ENCODE measurements at places on chromosomes 7 and 10.

DNA sequence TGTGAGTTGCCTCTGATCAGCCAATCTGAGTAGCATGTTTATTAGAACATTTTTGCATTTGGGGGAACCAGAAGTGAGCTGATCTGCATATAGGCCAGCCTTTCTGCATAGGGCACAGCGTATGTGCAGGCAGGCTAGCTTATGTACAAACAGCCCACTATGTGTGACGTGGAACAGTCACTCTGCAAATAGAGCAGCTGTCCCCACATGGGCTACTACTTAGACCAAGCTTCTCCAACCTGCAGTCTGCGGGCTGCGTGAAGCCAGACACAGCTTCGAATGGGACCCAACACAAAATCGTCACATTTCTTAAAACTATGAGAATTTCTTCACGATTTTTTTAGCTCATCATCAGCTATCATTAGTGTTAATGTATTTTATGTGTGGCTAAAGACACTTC, 134.1 kb upstream of the FAM20C start:
- DNase-seq = no peak

DNA sequence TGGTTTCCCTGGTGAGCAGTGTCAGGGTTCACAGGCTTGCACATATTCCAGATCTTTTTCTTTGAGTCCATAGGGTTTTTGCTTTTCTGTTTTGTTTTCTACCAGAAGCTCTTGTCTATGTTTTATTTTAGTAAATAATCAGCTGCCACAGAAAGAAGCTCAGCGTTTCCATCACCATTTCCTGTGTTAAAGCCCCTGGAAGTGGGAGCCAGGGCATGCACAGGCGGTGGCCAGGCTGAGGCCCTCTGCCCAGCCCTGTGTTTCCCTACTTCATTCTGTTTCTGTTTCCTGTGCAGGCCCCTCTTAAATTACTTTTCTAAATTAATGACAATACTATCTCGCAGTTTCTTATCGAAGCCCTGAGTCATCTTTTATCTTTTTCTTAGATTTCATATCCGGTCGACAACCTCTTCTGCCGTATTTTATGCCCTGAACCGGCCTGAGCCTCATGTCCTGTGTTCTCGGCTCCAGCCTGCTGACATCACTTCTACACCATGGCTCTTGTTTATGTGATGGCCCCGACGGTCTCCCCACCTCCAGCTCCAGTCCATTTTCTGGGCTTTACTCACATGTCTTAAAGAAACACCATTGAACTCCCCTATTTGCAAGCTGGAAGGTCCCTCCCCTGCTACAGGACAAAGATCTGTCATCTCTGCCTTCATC, 442.2 kb downstream of the TCERG1L start:
- no peak for DNase-seq

DNA sequence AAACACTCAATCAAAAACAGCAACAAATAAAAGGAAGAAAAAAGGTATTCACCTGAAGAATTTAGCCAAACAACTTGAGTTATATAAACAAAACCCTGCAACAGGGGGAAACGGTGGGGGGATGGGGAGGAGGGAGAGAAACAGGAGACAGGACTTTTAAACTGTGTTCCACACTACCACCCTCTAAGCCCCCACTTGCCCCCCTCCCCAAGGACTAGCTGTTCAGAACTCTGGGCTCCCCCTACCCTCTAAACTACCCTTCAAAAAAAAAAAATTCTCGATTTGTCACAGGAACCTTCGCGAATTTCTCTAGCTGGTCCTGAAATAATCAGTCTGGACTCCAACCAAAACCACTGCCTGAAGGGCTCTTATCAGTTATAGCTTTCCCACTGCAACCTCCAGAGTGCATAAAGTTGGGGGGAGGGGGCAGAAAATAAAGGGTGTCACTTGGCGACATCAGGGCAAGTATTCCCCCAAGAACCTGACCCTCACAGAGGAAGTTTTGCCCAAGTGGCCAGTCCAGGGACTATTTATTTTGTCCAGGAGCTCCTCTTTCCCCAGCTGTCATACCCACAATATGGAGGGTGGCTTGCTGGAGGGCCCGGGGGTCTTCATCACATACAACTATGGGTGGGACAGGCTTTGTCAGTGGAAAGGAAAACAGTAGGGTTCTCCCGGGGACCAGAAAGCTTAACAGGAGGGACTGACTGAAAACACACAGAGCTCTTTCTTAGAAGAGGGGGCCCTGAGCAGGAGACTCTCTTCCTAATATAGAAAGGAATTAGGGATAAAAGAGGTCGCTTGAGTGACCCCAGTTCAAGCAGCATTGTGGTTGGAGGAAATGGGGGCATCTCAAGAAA, 1.3 kb downstream of the UBE2H start:
- DNase-seq = no peak

GRCh38 chr7:69814421-69814962, 216.2 kb downstream of the AUTS2 start:
- DNase-seq = no peak

DNA sequence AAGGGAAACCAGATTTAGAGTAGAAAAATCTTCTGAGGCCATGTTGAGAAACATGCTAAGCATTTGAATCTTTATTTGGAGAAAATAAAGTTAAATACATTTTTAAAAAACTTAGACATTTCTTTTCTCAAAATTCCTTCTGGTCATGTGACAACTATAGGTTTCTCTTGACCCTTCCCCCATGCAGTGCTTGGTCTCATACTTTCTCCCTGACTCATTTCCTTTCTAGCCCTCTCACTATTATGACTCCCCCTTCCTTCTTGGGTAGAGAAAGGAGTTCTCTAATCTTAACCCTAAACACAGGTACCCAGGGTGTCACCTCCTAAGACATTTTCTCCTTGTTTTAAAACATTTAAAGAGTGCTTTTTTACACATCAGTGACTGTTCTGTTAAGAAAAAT, 179.5 kb upstream of the TMEM106B start:
- no peak for DNase-seq

DNA sequence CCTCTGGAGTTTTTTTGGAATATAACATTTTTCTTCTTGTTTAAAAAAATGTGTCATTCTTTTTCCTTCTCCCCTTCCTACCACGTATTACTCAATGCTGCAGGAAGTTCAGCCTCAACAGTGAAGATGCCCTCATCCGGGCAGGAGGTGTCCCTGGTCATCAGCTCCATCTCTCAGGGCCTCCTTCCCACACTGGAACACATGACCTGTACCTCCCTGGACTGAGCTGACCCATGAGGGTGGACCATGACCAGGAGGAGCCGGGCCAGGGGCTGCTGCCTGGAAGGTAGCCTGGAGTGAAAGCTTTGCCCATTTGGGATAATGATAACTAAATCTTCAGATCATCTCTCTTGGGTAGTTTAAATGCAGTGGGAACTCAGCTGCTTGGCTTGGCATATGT, 316.5 kb upstream of the ZMIZ1 start:
- no peak for DNase-seq

DNA sequence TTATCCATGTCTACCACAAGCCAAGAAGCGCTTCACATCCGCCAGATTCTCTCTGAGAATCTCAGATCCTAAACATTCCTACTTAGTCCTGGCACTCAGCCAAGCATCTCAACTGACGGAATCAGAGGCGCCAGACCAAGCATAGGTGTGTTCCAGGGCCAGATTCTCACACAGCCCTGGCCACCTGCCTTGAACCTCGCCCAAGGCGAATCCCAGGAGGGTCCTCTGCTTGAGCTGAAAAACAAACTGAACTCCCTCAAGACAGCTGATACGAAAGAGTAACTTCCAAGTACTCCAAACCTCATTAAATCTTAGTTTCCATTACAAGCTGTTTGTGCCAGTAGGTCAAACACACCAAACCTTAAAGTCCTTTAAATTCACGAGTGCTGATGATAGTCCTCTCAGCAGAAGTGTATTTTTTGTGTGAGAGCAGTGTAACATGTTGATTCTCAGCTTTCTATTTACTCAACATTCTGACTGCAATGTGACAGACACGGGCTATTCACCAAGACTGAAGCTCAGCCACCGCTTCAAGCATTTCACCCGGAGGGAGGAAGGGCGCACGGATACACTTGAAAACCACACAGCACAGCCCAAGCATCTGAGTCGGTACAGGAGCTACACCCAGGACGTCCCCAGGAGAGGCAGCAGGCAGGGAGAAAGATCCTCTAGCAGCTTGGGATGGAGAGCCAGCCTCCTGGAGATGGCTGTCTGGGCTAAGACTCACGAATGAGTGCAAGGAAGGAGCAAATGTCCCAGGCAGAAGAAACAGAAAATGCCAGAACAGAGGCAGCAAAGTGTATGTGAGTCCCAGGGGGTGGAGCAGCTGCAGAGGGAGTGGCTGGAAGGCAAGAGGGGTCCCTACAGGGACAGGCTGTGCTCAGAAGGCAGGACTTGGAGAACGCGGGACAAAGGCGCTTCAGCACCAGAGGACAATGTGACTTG, 6.0 kb downstream of the PARD3 start:
- DNase-seq = peak; percentile 37

DNA sequence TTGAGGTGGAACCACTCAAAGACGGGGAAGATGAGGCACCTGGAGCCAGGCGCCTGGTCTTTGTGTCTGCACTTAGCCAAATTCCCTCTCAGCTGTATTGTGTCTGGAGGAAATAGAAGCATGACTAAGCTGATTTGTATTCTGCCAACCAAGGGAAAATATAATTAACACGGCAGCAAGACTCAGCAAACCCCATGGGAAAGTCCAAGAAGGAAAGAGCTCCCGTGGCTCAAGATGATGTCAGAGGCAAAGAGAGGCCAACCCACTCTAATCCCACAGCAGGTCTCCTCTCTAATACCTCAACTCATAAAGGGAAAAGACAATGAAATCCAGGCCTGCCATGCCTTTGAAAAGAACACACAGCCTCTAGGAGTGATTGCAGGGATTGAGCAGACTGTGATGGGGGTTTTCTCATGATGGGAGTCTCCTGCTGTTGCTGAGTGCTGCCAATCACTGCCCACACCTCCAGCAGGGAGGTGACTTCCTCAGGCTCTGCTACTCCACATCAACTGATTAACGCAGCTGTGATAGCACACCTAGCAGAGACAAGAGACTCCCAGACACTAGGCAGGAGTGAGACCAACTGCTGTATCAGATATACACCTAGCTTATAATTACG, 255.5 kb upstream of the C7orf33 start:
- DNase-seq = no peak

DNA sequence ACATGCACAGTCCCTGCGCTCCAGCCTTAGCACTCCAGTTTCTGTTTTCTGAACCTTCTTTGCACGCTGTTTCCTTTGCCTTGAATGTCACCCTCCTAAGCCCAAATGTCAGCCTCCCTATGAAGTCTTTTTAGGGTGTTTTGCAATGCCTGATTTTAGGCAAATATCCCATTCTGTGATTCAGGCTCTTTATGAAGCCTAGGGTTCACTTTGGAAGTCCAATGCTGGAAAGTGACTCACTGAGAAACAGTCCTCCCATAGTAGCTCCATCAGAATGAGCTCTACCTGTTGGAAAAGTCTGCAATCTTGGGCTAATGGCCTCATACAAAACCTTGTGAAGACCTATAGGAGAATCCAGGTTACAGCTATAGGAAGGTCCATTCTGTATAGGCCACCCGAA, 5.3 kb downstream of the LAMB4 start:
- DNase-seq = no peak

- DNase-seq = no peak
Measured at GRCh38 chr10:22321924-22322640, 1.2 kb downstream of the BMI1 start.

- no peak for DNase-seq
Measured at GRCh38 chr10:112809736-112810135, 140.3 kb upstream of the TCF7L2 start.

Measured in NCI-H2107 (cell line).